SIG-M5 (cell line): ENCODE measurements at places on chromosomes 13 and 19.
A peak's percentile ranks its signal among the peaks of the same experiment; 100 is the strongest.

DNA sequence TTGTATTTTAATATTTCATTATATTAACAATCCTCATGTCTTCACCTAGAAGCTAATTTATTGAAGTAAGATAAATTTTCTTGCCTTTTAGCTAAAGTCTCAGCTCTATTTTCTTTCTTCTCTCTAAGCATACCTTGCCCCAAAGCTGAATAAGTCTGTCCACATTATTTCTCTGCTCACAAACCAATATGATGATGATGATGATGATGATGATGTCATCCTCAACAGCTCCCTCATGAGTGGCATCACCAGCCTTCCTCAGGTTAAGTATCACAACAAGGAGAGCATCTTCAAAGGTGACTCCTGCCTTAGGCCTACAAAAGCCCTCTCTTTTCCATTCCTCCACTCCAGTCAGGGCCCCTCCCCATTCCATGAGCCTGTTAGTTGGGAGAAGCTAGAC, 31.9 kb upstream of the ATP12A start:
- DNase-seq: no peak

DNA sequence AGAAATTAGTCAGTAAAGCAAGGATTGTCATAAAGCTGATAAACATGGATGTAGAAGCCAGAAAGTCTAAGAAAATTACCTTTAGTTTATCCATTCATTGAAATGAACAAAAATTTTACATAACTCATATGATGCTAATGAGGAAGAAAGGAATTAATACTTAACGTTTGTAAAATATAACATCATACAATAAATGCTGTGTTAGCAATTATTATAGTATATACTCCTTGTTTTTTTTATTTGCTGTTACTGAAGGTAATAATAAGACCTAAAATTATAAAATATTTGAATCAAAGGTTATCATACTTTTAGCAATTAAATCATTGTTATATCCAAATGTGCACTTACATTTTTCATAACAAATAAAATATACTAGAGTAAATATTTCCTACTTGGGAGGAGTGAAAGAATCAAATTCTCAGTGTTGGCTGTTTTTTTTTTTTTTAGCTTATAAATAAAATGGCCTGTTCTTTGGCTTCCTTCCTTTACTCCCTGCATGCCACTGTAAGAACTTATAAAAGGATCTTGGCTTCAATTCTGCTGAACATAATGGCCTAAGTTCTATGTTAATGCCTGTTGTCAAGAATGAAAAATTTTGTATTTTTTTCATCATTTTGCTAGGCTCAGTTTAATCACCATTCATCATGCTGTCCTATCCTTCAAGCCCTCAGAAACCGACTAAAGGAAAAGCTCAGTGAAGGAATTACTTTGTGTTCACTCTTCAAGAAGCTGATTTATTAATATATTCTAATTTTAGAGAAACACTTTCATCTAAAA, 167.4 kb upstream of the SLITRK1 start:
- no peak for DNase-seq

DNA sequence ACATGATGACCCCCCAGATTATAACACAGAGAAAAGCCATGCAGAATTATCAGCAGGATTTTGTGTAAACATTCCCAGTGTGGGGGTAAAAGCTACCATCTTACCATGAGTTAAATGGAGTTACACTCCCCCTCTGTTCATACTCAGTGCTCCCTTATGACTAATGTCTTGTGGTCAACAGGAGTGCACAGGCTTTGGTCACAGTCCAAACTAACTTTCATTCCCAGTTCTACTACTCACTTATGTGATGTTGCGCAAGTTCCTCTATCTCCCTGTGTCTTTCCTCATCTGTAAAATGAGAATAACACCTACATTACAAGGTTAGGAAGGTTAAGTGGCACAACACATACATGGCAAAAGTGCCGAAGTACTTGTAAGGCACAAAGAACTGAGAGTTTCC, 277.9 kb downstream of the RBM26 start:
- peak; percentile 81 for DNase-seq

DNA sequence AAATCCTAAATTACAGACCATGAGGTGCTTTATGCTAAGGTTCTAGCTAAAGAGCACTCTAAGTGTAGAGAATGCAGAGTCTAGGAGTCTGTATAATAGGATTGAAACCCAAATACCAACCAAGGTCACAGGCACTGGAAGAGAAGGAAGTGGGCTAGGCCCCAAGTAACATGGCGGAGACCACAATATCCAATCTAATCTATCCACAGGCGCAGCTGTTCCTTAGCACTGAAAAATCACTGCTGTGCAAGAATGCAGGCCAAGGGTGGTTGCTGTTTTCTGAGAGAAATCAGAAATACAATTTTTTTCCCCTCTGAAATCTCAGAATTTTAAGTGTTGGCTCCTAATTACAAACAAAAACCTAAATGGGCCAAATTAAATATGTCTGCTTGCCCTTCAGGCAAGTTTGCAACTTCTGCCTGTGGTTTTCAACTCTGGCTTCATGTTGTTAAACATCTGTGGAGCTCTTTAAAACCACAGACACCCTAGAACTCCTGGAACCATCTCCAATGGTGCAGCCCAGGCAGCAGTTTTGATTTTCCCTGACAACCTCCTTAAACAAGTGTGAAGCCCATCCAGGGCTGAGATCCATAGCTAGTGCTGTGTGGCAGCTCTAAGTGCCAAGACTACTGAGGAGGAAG, 6.1 kb downstream of the RANBP3 start:
- no peak for DNase-seq
